GM18507 (cell line): ENCODE measurements at places on chromosomes 5 and 9.

DNA sequence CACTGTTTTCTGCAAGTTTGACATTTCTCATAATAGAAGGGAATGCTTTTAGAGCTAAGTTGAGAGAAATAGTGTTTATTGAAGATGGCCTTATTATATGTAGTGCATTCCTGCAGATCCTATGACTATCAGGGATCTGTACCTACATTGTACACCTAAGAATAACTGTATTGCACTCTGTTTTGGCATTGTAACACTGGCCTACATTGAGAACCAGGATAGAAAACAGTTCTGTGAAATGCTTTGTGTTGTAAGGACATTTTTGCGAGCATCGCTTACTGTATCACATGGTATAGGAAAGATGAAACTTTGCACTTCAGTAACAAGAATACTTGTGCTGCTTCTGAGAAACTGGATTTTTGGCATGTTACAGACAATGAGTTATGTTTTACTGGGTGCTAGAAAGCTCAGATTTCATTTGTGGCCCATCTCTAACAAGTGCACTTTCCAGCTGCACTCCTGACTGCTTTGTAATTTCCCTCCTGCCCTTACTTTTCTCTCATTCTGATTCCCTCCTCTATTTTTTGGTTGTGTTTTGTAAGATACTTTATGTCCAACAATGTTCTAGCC, 30.6 kb downstream of the C9orf85 start:
- no peak for DNase-seq

DNA sequence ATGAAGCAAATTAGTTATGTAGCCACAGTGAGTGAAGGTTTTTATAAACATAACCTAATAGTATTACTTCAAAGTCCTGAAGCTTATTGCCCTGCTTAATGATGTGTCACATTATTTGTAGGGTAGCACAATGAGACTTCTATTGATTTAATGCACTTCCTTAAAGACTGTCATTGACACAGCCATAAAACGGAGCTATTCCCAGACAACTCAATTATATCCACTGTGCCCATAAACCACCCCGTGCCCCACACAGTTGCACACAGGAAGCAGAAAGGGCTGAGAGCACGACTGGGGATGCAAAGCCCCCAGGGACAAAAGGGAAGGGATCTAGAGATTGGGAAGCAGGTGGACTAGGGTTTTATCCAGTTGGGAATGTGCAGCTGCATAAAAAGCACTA, 37.0 kb downstream of the TRIM32 start:
- no peak for DNase-seq

- no peak for DNase-seq
Measured at GRCh38 chr9:117034866-117035265, 347.8 kb downstream of the TRIM32 start.

DNA sequence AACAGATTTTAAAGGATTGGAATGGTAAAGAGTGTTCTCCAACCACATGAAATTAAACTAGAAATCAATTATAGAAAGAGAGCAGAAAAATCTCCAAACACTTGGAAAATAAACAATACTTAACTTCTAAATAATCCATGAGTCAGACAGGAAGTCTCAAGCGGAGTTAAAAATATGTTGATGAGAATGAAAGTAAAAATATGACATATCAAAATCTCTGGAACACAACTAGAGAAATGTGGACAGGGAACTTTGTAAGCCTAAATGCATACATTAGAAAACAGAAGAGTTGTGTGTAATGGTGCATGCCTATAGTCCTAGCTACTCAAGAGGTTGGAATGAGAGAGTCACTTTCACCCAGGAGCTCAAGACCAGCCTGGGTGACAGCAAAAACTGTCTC, 47.9 kb upstream of the ZNF618 start:
- DNase-seq: no peak

GRCh38 chr9:79889369-79889768, 317.6 kb downstream of the TLE4 start:
- no peak for DNase-seq

DNA sequence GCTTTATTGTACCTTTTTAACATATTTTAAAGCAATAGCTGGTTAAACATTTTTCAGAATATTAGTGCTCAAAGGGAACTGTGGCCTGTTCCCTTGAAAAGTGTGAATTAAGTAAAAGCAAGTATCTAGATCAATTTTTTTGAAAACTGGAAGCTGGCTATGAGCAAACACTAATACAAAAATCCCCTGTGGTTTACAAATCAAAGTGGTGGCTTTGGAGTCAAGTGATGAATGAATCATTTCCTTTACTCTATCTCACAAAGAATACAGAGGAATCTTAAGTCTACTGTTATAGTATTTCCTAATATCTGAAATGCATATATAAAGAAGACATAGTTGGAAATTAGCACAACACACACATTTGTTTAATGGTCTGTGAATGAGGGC, 212.4 kb upstream of the C9orf72 start:
- DNase-seq: no peak

DNA sequence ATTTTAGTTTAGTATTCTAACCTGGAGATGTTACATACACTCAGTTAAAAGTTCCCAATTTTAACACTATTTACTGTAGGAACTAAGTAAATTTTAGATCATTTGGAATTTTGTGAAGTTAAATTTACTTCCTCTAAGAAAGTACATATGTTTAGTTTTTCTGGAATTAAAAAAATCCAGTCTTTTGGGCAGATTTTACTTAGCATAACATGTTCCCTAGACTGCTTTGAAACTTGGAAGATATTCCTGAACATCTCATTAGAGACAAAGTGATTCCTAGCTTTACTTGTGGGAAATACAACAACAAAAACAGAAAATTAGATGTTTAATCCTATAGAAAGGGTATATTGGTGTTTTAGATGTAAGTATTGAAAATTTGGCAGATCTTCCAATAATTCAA, 930.0 kb upstream of the PTPRD start:
- no peak for DNase-seq

DNA sequence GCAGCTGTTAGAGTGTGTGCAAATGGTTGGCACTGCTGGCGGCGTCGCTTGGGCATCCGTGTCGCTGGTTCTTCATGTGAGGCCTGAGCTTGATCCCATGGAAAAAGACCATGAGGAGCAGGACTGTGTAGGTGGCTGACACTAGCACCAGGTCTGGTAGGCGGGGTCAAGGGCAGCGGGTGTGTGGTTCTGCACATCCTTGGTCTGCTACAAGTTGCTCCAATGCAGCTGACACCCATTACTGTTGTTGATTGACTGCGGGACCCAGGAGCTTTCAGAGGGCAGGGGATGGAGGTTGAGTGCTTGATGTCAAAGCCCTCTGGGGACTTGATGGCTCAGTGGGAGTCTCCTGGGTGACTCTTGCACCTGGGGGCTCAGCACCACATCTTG, 29.0 kb upstream of the PITX1 start:
- no peak for DNase-seq

DNA sequence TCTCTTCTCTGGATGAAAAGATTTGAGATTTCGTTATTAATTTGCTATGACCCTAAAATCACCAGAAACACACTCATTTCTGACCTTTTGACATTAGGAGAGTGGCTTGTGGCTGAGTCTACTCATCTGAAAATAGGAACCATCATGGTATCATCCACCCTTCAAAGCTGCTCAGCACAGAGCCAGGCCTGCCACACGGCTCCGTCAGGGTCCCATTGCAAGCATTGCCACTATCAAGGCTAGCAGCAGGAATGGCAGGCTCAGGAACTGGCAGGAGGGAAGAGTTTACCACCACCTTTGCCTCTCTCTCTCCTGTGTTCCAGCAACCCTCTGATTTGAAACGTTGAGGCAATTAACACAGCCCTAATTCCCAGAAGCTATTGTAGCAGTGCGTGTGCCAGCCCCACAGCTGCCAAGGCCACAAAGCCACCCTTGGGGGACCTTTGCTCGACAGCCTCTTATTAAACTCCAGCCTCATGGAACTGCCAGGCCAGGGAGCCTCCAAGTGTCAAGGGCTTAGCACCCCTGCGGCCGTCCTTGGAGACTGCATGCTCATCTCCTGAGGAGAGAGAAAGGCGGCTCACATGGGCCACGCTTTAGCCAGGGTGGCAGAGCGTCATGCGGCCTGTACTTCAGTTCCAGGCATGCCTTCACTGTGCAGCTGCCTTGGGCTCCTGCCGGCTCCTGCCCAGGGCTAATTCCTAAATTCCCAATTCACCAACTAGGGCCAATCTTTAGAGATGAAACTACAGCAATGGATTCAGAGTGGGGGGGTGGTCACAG, 145.9 kb downstream of the ROR2 start:
- DNase-seq: no peak

GRCh38 chr5:136501133-136501532, 135.8 kb upstream of the TRPC7 start:
- DNase-seq: no peak

GRCh38 chr5:61184708-61185107, 22.4 kb upstream of the SMIM15 start:
- DNase-seq: no peak

- no peak for DNase-seq
Measured at GRCh38 chr5:53323943-53324642, 156.3 kb upstream of the FST start.

DNA sequence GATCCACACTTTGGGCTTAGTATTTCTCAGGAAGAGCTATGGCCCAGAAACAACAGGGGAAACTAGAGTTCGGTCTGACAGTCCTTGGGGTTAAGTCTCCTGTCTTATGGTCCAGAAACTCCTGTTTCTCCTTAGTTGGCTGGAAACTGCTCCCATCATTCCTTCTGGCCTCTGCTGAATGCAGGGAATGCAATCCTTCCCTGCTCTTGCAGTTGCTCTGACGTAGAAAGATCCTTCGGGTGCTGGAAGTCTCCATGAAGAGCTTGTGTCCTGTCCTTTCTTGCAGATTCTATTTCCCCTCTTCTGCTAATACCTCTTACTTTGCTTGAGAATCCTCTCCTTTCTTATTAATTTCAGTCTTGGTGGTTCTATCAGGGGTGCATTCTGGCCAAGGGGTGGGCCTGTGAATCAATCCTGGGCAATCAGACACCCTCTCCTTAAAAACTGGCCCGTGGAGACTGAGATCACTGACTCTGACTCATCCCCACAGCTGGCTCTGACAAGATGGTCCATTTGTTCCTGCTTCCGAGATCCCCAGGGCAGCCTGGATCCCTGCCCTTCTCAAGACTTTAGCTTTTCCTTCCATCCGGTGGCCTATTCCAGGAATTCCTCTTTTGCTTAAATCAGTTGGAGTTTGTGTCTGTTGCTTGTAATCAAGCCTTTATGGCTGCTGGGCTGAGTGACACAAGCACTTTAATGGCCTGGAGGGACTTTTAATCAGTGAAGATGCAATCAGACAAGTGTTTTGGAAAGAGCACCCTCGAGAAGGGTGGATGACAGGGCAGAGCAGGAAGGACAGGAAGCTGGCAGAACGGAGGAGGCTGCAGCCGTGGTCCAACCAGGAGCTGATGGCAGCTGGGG, 23.7 kb downstream of the PTGS1 start:
- no peak for DNase-seq
